DND-41 (cell line): ENCODE measurements at places on chromosomes 3 and 15.
A peak's percentile ranks its signal among the peaks of the same experiment; 100 is the strongest.

DNA sequence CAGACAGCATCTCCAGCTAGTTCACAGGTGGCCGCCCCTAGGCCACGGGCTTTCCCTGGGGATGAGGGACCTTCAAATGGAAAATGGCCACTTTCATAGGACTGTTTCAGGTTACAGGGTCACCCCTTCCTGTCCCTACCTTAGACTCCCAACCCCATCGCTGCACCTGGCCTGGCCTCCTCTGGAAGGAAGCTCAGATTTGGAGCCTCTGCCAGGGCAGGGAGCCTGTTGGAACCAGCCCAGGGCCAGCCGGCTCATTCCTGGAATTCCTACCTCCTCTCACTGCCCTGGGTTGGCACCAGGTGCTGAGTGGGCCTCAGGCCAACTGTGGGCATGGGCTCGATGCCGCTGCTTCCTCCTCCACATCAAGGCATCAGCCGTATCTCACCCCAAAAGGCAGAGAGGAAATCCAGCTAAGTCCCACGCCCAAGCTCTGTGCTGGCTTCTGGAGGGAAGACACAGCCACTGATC, 42.2 kb downstream of the KLHL25 start:
- no peaks in the 10 kb centered on the region for H3K27me3 ChIP-seq
- no peaks in the 10 kb centered on the region for H3K4me1 ChIP-seq
- peaks cover 16% of the 10 kb centered on the region; the same call in 1 of the 2 replicates for H3K36me3 ChIP-seq

- H3K4me1 ChIP-seq = no peaks in the 10 kb centered on the region; the same call in 1 of the 2 replicates
- no peak for DNase-seq
- peaks cover 12% of the 10 kb centered on the region for H3K36me3 ChIP-seq
- H3K4me3 ChIP-seq = no peak overlapping the region
- no peaks in the 10 kb centered on the region for H3K27me3 ChIP-seq
These were observed 53.7 kb downstream of the CD47 start for GRCh38 chr3:108036984-108037741.

DNA sequence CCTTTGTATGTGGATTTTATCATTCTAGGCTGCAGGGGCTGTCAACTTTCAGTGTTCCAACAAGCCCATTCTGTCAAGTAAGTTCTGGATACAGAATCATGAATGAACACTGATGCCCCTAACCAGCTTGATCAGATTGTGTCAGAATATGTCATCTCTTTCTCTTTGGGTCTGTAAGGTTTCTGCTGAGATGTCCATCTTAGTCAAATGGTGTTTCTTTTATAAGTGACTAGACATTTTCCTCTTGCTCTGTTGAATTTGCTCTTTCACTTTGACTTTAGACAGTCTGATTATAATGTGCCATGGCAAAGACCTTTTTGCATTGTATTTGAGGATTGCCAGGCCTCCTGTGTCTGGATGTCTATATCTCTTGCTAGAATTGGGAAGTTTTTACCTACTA, 660.9 kb upstream of the CBLB start:
- H3K4me1 ChIP-seq = no peaks in the 10 kb centered on the region
- no peak overlapping the region for H3K27ac ChIP-seq
- H3K36me3 ChIP-seq = no peaks in the 10 kb centered on the region
- H3K4me3 ChIP-seq = no peak overlapping the region
- no peak for DNase-seq
- H3K27me3 ChIP-seq = no peaks in the 10 kb centered on the region

DNA sequence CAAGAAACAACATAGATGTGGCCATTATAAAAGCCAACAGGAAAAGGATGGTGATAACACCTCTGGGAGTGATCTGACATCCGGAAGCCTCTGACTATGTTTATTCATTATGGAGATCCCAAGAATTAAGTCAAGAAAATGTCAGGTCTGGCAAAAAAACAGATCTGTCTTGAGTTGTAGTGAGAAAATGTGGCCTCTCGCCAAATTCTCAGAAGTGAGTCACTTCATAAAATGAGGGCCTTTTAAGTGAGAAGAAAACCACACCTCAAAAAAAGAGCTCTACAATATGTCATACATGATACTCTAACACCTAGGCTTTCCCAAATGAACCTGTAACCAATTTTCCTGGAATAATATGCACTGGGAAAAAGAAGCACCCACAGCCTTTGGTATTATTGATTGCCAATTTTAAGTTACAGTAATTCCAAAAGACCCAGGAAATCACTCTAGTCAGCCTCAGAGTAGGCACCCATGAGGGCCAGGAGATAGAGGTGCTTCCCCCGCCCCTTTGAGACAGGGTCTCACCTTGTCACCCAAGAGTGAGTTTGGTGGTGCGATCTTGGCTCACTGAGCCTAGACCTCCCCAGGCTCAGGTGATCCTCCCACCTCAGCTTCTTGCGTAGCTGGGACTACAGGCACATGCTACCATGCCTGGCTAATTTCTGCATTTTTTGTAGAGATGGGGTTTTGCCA, 38.0 kb downstream of the CCR3 start:
- H3K27me3 ChIP-seq = no peaks in the 10 kb centered on the region
- H3K4me3 ChIP-seq = no peak overlapping the region
- no peak overlapping the region for H3K27ac ChIP-seq
- H3K4me1 ChIP-seq = peaks cover 24% of the 10 kb centered on the region
- H3K36me3 ChIP-seq = no peaks in the 10 kb centered on the region
- no peak for DNase-seq

GRCh38 chr3:155502630-155503029, 209.1 kb upstream of the STRIT1 start:
- peaks cover 83% of the 10 kb centered on the region for H3K36me3 ChIP-seq
- no peaks in the 10 kb centered on the region for H3K27me3 ChIP-seq
- no peak overlapping the region for H3K27ac ChIP-seq
- H3K4me1 ChIP-seq = no peaks in the 10 kb centered on the region

GRCh38 chr15:48462688-48463087, 131.5 kb downstream of the DUT start:
- no peaks in the 10 kb centered on the region for H3K4me1 ChIP-seq
- H3K36me3 ChIP-seq = no peaks in the 10 kb centered on the region
- no peak overlapping the region for H3K4me3 ChIP-seq
- no peak for DNase-seq
- H3K27me3 ChIP-seq = no peaks in the 10 kb centered on the region
- no peak overlapping the region for H3K27ac ChIP-seq

DNA sequence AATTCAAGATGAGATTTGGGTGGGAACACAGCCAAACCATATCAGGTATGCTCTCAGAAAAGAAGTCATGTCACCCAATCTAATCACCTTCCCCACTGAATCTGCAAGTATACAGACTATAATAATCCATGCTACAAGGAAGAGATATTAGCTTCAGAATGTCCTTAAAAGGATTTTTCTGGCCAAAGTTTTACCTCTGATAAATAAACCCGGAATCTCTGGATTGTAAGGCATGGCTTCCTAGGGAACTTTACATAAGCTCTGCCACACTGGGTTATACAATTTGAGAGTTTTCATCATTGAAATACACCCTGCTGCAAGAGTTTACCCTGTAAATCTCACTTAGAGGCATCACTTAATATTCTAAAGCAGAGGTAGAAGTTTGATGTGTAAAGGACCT, 330.5 kb upstream of the KCNMB2 start:
- no peak for DNase-seq
- no peak overlapping the region for H3K4me3 ChIP-seq
- H3K27me3 ChIP-seq = no peaks in the 10 kb centered on the region
- H3K27ac ChIP-seq = no peak overlapping the region

- H3K27ac ChIP-seq = no peak overlapping the region
- no peak for DNase-seq
- H3K27me3 ChIP-seq = peaks cover 6% of the 10 kb centered on the region
- no peak overlapping the region for H3K4me3 ChIP-seq
These were observed 63.0 kb downstream of the ARHGAP31 start for GRCh38 chr3:119357190-119357589.

DNA sequence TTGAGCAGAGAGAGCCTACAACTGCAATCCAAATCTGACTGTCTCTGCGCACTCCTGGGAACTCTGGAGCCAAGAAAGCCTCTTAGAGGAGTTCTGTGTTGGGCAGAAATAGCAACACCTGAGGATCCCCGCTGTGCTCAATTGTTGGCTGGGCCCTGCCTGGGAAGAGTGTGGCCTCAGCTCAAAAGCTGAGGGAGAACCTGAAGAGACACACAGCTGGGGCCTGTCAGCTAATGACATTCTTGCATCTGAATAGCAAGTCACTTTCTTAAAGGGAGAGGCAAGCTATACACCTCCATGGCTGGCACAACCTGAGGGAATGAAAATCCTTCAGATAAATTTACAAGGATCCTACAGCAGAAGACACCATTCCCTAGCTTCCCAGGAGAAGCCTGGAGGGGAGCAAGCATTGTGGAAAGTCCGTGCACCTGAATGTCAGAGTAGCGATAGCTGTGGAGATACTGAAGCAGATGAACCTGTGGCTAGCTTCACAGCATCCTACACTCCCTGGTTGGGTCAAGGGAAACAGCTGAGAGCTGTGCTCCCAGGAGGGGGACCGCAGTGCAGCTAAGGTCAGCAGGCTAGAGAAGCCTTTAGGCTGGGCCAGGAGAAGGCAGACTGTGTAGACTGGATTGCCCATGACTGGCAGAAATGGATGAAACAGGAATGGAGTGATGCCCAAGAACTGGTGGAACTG, 159.9 kb upstream of the PFN2 start:
- H3K4me1 ChIP-seq = no peaks in the 10 kb centered on the region
- H3K36me3 ChIP-seq = no peaks in the 10 kb centered on the region
- H3K4me3 ChIP-seq = no peak overlapping the region
- DNase-seq = no peak

DNA sequence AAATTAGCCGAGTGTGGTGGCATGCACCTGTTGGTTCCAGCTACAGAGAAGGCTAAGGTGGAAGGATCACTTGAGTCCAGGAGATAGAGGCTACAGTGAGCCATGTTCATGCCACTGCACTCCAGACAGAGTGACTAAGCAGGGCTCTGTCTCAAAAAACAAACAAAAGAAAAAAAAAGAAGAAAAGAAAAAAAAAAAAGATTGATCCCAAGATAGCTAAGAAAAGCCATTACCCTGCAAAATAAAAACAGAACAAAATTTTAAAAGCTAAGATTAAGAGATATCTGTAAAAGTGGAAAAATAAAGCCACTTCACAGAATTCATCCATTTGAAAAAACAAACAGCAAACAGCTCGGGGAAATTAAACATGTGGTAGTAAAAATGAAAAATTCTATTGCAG, 23.8 kb downstream of the LRRC2 start:
- no peaks in the 10 kb centered on the region for H3K36me3 ChIP-seq
- DNase-seq = no peak

DNA sequence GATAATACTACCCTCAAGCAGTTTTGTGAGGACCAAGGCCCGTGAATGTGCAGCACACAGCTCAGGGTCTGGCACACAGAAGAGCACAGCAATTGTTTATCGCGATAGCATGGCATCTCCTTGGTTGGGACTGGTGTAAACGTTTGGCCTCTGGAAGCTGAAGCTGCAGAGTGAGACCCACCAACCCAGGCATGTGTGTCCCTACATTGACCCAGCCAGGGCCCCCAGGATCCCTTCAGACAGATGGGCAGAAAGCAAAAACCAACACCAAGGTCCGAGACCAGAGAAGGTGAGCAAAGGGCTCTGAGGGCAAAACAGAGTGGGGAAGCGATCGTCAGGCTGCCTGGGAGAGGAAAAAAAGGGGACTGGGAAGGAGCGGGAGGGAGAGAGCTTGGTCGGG, 12.6 kb upstream of the PSTPIP1 start:
- no peak for DNase-seq
- no peak overlapping the region for H3K4me3 ChIP-seq
- H3K36me3 ChIP-seq = no peaks in the 10 kb centered on the region
- no peak overlapping the region for H3K27ac ChIP-seq

DNA sequence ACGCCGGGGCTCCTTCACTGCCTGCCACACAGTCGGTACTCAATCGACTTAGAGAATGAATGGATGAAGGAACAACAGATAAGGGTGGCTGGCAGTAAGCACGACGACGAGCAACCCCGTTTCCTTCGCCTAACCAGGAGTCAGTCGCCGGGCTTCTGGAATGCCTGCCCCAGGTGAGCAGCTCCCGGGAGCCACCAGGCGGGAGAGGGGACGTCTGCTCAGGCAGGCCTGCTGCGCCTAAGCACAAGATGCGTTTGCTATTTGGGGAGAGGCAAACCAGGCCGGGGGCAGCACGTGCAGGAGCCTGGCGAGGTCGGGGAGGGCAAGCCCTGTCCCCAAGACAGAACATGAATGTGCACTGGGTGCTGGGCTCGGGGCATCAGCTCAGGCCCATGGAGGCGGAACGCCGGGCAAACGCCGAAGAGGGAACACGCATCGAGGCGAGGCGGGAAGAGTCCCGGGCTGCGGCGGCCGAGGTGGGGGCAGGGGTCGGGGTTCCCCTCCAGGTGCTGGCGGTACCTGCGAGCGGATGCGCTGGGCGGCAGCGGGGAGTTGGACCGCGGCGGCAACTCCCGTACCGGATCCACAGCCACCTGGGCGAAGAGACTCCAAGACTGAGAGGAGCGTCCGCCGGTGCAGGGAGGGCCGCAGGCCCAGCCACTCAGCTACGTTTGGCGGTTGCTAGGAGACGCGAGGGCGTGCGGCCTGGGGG, at the start of gene CFAP92:
Gene CFAP92 (minus strand): TSS at position 616 of the 712 bp plus-strand sequence. CDS start 772 bp downstream, outside the sequence.
- peak; percentile 90 for DNase-seq
- H3K27ac ChIP-seq = peak within 1 kb of the TSS; percentile 24
- H3K4me3 ChIP-seq = peak within 1 kb of the TSS; percentile 53
- H3K4me1 ChIP-seq = peaks cover 50% of the 10 kb centered on the region

DNA sequence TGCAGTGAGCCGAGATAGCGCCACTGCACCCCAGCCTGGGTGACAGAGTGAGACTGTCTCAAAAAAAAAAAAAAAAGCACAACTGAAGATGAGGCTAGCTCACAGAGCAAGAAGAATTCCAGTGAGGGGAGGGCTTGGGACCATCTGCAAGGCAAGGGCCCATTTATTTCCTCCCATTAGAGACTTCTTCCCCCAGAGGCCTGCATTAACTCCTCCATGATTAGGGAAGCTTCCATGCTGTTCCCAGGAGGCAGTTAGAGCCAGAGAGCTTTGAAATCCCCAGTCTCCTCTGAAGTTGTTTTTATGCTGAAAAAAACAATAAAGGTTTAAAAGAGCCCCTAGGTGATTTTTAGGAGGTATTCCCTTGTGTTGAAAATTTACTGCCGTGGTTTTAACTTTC, 54.3 kb upstream of the ADCY5 start:
- H3K27ac ChIP-seq = no peak overlapping the region
- H3K4me1 ChIP-seq = no peaks in the 10 kb centered on the region
- H3K36me3 ChIP-seq = peaks cover 14% of the 10 kb centered on the region; the same call in 1 of the 2 replicates
- H3K4me3 ChIP-seq = no peak overlapping the region

DNA sequence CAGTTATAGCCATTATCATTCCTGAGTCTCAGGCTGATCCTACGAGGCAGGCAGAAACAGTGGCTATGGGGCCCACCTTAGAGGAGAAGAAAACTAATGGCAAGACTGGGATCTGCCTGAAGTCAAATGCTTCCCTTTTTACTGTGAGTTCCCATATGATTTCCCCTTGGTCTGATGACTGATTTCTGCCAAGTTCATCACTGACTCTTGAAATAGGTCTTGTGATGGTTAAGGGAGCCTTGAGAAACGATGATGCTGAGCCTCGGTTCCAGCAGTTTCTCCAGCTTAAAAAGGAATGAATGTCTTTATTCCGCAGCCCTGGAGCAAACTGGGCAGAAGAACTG, 29.4 kb upstream of the LDHAL6B start:
- no peak overlapping the region for H3K4me3 ChIP-seq
- no peak for DNase-seq
- H3K27ac ChIP-seq = no peak overlapping the region
- H3K4me1 ChIP-seq = no peaks in the 10 kb centered on the region
- no peaks in the 10 kb centered on the region for H3K27me3 ChIP-seq

- no peak for DNase-seq
- no peaks in the 10 kb centered on the region for H3K27me3 ChIP-seq
- H3K4me1 ChIP-seq = peaks cover 44% of the 10 kb centered on the region
- H3K36me3 ChIP-seq = peaks cover 11% of the 10 kb centered on the region
- peak overlapping the region; percentile 98 for H3K27ac ChIP-seq
These were observed 579 bp upstream of the UBE3A start for GRCh38 chr15:25439369-25439836.
